Fibroblast of villous mesenchyme (primary cell): ENCODE measurements at places on chromosomes 3 and 15.
A peak's percentile ranks its signal among the peaks of the same experiment; 100 is the strongest.

DNA sequence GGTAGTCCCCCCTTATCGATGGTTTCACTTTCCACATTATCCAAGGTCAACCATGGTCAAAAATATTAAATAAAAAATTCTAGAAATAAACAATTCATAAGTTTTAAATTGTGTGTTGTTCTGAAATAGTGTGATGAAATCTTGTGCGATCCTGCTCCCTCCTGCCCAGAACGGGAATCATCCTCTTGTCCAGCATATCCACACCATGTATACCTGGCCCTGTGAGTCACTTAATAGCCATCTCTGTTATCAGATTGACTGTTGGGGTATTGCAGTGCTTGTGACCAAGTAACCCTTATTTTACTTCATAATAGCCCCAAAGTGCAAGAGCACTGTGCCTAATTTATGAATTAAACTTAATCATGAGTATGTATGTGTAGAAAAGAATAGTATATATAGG lies 19.1 kb downstream of the FAM81A start:
- DNase-seq: no peak

GRCh38 chr3:149487598-149488197 lies 13.2 kb downstream of the TM4SF4 start:
- no peak for DNase-seq

DNA sequence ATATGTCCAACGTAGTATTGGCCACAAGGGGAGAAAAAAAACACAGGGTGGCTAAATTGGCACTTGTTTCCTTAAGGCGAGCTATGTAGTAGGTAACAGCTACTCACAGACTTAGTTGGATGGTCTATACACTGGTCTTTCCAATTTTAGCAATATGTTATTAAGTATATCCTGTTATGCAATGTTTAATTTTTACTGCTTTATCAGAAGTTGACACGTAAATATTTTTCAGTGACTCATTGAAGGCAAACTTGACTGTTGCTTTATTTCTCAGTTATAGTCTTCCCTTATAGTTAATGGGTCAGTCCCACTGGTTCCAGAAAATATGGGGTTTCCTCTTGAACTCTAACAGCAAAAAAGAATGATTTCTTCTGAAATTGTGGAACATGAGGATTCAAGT lies 46.5 kb downstream of the ADPGK start:
- peak; percentile 37 for DNase-seq

GRCh38 chr3:173552526-173552925 lies 155.0 kb downstream of the NLGN1 start:
- DNase-seq: no peak

GRCh38 chr15:78565951-78566774 lies 843 bp downstream of the CHRNA5 start:
- DNase-seq: peak; percentile 8
